ENCODE measurements at places on chromosomes 4 and X.

- DNase-seq = no peak
These were observed 7.9 kb upstream of the FUNDC1 start for GRCh38 chrX:44550563-44550962.

DNA sequence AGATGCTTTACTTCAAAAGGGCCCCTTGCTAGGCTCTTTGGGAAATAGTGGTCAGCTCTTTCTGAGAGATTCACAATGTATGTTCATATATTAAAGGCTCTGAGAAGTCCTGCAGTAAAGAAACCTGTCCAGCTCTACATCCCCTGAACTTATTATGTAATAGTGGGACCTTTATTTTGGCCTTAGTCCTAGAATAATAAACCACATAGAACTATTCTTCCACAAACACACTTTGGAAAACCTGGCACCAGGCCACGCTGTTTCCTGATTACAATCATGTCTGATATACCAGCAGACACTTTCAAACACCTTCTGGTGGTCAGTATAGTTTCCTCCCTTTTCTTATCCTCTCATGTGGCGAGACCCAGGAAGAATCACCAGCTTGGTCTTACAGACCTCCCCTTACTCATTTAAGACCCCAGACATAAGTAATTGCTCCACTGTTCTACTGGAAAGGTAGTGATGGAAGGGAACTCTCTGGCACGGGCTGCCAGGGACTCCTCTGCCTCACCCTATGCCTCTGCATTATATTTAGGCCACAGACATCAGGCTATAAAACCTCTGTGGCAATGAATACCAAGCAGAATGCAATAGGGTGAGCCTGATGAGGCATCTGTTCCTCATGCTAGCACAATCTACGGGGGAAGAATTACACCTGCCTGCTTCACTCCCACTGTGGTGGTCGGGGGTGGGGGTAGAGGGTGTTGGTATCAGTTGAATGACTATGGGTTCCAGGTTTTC is 5.7 kb upstream of the PPEF1 start:
- no peak for DNase-seq

DNA sequence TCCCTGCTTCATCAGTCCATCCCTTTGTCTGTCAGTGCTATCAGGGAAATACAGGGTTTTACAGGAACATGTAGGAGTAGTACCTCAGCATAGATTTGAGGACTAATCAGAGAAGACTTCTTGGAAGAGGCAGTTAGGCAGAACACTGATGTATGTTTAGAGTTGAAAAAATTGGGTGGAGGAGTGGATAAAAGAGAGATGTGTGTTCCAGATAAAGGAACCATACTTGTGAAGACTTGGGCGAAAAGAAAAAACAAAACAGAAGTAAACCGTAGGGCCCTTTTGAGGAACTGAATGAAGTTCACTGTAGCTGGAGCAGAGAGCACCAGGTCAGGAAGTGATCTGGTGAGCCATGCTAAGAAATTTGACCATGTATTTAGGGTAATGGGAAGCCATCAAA is 32.3 kb downstream of the AFF1 start:
- DNase-seq = no peak

GRCh38 chr4:41505161-41505661 is 32.7 kb upstream of the LIMCH1 start:
- no peak for DNase-seq

DNA sequence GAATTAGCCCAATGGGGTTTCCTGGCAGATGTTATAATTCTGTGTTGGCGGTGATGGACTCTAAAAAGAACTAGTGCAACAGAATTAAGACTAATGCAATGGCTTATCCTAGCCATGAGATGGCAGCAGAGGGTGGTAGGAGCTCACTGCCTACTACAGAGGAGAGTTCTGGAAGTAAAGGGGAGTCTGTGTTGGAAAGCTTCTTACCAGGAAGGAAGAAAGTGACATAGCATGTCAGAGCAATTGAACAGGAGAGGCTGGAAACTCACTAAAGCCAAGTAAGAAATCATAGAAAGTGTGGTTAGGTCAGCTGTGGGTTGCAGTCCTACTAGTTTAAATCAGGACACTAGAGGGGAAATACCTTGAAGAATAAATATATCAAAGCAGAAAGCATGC is 6.3 kb upstream of the TRPC5OS start:
- DNase-seq = peak; percentile 3

GRCh38 chrX:40298069-40298468 is 200.3 kb upstream of the BCOR start:
- no peak for DNase-seq

DNA sequence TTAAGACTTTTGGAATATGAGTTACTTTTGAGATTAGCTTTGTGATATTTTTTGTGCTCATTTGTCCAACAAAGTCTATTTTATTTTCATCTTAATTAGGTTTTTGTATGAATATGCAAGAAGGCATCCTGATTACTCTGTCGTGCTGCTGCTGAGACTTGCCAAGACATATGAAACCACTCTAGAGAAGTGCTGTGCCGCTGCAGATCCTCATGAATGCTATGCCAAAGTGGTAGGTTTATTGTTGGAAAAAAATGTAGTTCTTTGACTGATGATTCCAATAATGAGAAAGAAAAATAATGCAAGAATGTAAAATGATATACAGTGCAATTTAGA is 10.8 kb downstream of the ALB start:
- no peak for DNase-seq

DNA sequence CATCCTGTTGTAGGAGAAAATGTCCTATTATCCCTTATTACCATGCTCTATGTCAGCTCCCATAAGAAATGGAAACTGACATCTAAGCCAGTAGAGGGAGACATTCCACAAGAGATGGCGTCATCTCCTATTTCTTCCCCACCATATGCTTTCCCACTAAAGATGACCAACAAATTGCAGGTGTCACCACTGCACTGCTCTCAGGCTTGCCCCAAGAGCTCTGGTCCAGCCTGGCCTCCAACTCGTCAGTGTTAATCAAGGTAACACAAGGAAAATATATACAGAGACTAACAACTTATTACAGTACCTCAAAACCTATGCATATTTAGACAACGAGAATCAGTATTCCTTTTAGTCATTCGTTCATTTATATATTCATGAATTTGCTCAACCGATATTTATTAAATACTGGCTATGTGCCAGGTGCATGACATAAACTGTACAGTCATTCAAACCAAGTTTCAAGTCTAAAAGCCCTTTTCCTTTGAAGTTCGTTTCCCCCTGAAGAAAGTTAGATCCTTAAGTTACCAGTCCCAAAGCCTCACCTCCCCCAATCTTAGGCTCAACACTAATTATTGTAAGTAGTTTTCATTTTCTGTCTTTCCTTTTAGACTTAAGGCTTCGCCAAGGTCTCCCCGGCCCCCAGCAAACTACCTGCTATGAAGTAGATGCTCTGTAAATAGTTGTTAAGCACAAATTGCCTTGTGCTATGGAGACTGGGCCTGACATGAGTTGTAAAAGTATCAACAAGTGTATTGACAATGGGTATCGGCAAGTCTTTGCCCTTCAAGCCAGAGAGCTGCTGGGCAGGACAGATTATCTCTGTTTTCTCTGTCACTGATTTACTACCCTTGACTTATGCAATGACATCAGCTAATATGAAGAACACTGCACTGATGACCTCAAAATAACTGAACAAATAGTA is 3.1 kb upstream of the FGB start:
- peak; percentile 8 for DNase-seq

- DNase-seq = no peak
These were observed 12.8 kb downstream of the HERC3 start for GRCh38 chr4:88604978-88605678.

DNA sequence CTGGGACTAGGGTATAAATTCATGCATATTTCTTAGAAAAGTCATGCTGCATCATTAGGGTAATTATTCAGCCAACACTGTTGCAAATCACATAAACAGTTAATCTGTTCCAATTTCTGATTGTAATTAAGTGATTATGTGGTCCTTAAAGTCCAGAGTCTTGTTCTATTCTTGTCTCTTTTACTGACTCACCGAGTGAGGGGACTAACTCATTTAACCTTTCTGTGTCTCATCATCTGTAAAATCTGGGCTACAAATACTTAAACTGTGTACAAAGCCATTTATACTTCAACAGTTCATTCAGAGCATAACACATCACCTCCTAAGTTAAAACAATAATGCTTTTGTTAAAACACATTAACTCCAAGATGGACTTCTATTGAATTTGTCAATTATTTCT is 65.4 kb upstream of the KLHL13 start:
- no peak for DNase-seq

DNA sequence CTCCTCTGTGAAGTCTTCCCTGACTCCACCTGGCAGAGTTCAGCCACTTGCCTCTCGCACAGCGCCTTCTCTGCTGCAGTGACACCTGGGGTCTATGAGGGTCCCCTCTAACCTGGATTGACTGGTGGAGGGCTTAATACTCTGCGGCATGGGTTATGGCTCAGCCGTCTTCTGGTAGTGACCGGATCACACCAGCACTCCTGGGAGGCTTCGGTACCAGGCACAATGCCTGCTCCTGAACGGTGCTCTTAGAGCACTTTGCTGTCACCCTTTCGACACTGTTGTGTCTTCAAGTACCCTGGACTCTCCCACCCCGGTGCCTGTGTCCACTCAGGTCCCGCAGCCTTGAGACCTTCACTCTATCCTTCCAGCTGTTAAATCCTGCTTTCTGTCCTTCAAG is 50.0 kb downstream of the C4orf50 start:
- DNase-seq = no peak

DNA sequence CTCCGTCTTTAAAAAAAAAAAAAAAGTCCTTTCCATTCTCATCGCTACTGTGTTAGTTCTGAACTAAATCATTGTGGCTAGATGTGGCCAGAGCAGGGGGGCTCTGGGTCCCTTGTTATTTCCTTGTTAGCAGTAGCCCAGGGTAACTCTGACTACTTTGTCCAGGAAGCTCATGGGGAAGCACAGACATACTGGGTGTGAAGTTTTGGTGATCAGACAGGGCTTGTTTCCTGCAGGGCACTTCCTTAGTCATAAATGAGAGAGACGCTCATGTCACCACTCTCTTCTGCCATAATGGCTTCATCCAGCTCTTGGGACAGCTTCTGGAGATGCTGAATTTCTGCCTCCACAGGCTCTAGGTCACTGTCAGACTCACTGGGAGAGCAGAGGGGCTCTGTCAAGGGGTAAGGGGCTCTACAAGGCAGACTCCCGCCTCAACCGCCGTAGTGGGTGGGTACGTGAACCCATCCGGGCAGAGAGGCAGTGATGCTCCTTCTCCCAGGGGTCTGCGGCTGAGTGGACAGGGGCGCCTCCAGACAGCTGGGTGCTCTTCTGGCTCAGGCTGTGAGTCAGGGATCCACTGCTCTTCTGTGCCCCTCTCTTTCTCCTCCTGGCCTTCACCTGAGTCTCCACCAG is 12.9 kb downstream of the STIM2 start:
- no peak for DNase-seq

DNA sequence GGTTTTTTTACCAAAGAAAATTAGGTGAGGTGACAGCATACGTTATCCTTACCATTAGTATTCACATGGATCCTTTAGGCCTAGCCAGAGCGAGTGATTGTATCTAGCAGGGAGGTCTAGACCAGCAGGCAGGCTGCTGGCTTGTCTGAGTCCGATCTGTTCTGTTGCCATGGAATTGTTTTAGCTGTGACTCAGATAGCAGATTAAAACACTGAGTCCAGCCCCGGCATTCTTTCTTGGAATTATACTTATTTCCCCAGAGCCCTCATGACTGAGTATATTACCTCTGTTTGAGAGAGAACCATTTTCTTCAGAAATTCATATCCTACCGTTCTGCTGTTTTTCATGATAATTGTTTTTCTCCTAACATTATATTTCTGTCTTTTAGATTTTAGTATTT is 37.4 kb downstream of the OCRL start:
- DNase-seq = peak; percentile 72

GRCh38 chrX:69555481-69556041 is 51.4 kb downstream of the NALF2 start:
- DNase-seq = no peak

DNA sequence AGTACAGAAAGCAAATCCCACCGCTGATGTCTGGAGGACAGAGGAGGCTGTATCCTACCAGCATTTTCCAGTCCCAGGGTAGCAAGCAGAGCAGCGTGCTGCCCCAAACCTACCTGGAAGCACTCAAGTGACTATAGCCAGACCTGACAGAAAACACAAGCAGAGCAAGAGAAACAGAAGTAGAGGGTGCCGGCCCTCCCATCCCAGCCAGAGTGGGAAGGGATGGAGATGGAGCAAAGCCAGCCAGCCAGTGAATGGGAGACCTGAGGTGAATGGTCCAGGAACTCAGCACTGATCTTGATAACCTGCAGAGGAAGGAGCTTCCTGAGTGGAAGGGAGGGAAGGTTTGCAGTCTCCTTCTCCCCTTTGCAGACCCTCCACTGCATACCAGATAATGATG is 185.2 kb downstream of the MAML3 start:
- no peak for DNase-seq

DNA sequence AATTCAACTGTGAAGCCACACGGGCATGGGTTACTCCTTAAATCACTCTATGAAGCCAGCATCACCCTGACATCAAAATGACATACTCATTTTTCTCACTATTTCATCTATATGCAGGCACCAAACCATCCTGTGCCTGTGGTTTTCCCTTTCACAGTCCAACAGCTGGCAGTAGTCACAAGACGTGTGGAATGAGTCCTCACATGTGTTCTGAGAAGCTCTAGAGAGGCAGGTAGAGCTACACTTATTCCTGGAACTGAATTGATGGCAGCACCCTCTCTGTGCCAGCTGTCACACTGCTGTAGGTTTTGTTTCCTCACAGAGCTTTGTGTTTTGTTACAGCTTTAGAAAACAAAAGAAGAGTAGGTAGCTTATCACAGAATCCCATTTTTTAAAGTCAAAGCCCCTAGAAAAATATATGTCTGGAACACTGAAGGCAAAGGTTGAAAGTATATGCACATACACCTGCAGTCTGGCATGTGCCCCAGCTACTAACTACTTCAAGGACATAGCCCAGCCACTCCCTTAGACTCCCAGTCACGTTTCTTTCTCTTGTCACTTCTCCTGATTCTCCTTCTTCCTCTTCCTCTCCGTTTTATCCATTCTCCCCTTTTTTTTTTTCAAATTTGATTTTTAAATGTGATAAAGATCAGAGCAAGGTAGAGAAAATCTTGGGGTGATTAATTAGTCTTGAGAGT is 107.1 kb downstream of the ANXA10 start:
- DNase-seq = no peak

- DNase-seq = peak; percentile 24
These were observed 116.7 kb downstream of the KLHL8 start for GRCh38 chr4:87103691-87104187.

- DNase-seq = peak; percentile 44
These were observed 319.6 kb upstream of the HS3ST1 start for GRCh38 chr4:11748164-11748872.

- no peak for DNase-seq
These were observed 67.7 kb upstream of the FAM9A start for GRCh38 chrX:8868906-8869305.

DNA sequence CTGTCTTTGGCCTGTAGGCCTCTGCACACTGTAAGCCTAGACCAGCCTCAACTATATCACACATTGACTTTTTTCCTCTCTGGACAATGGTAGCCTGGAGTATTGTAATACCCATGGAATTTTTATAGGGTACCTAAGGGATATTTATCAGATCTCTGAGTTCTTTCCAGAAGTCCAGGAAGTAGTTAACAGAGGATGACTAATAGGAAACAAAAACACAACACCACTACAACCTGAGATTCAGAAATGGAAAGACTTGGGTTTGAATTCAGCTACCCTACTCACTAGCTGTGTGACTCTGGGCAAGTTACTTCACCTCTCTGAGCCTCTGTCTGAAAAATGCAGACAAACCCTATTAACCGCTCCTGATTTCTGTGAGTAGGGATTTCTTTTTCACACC is 7.7 kb upstream of the STX18 start:
- DNase-seq = no peak

- DNase-seq = no peak
These were observed 11.7 kb upstream of the TMEM271 start for GRCh38 chr4:587671-588350.

Measured in amniotic stem cell (primary cell).